Stimulated activated CD8-positive, alpha-beta memory T cell treated with anti-CD3 and anti-CD28 coated beads, Interleukin-7, amount 100 ng/mL, for 1 hour (primary cell): ENCODE measurements at places on chromosomes 11 and 22.

- no peak for DNase-seq
Measured at GRCh38 chr22:23248583-23248982, 68.3 kb downstream of the BCR start.

DNA sequence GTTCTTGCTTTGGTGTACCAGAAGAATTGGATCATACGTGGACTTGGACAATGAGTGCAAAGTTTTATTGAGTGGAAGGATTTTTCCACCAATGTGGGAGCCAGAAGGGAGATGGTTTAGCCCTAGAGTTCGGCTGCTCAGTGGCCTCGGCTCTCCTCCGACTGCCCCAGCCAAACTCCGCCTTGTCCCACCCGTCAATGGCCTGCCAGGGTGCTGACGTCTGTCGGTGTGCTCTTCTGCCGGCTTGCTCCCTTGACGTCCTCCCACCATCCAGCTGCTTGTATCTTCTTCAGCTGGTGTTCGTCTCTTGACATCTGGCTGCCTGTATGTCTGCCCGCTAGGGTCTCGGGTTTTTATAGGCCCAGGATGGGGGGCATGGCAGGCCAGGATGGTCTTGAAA, 154.8 kb downstream of the APOL5 start:
- DNase-seq, result no peak

DNA sequence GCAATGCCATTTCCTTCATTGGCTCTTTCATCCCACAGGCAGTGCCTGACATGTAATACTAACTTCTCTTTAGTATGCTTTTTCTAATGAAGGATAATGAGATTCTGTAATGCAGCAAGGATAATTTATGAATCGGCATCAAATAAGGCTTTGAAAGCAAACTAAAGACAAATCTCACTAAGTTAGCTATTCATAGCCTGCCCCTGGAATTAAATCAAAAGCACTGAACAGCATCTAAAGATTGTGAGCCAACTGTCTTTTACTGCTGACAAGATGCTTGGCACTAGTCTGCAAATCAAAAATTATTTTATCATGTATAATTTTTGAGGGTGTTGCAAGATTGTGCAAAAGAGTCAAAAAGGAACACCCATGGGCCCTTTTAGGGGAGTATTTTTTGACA, 265.0 kb downstream of the CASP12 start:
- DNase-seq, result no peak

DNA sequence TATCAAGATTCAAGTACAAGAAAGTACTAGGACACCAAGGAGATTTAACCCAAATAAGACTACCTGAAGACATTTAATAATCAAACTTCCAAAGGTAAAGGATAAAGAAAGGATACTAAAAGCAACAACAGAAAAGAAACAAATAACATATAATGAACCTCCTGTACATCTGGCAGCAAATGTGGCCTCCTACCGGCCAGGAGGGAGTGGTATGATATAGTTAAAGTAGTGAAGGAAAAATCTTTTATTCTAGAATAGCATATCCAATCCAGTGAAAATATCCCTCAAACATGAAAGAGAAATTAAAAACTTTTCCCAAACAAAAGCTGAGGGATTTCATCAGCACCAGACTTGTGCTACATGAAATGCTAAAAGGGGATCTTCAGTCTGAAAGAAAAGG, 104.7 kb upstream of the GUCY1A2 start:
- no peak for DNase-seq

GRCh38 chr22:37162221-37163095, 12.7 kb upstream of the IL2RB start:
- DNase-seq, result no peak

DNA sequence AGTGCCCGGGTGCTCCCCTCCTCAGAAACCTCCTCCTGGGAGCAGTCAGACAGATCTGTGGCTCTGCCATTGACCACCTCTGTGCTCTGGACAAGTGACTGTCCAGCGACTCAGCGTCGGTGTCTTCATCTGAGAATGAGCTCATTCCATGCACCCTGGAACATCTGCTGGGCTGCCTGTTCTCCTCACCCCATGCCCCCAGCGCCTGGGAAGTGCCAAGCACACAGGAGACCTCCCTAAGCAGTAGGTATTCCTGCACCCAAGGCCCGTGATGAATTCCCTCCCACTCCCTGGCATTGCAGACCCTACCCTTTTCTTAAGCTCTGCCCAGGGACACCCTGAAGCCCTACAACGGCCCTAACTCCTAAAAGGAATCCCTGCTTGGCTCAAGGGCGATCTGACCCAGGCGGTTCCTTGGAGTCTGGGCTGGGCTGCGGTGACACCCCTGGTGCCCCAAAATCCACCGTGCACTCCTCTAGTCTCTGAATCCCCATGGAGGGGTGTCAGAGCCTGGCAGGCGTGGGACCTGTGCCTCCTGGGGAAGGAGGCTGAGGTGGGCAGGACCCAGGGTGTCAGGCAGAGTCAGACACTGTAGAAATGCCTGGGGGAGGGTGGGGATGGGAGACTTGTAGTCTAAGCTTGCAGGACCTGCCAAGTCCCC, 92.0 kb downstream of the CEP164 start:
- DNase-seq, result no peak
